ENCODE measurements at places on chromosomes 16 and 17.

GRCh38 chr16:51242296-51242994 lies 91.4 kb upstream of the SALL1 start:
- DNase-seq: no peak

DNA sequence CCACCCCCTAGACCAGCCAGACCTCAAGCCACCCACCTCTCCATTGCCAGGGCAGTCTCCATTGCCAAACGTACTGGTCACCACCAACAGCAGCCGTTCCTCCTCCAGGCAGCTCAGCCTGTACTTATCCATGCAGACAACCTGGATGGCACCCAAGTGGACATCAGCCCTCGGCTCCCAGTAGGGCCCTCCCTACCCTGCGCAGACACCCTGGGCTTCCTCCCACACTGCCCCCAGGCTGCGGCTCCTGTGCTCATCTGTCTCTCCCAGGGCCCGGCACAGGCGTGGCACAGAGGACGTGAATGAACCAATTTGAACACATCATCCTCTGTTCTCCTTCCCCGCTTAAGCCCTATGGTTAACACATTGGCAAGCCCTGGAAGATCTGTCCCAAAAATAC lies 29.5 kb downstream of the NOS2 start:
- DNase-seq: no peak

- peak; percentile 45 for DNase-seq
Observed at GRCh38 chr16:31713071-31713944, 160.3 kb upstream of the ZNF267 start.

DNA sequence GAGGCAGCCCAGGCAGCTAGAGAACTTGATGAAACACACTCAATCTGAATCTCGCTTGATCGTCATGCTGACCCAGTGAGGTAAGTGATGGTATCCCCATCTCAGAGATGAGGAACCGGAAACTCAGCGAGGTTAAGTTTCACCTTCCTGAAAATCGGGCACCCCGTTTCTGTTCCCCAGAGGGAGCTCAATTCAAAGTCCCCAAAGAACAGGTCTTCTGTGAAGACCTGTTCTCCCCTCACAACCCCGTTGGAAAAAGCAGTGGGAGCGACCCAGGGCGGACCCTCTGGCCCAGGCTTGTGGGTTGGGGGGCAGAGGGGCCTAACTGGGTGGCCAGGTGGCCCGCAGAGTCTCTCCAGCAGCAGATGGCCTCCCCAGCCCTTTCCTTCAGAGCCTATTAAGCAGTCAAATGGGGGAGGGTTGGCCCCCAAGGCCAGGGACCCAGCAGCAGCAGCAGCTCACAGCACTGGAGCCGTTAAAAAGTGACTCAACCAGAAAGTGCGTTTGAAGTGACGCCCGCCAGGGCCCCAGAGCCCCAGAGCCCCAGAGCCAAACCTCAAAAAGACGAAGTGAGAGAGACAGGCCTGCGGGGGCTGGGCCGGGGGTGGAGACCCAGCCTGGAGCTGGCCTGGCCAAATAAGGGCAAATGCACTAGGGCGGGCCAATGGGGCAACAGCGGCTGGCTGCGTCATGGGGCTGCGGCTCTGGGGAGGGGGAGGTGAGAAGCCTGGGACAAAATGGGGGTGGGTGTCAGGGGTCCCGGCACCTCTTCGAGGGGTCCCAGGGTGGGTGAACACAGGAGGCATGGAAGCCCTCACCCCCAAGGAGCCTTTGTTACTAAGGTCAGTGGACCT lies 9.2 kb upstream of the TSPOAP1 start:
- no peak for DNase-seq

- DNase-seq: no peak
Observed at GRCh38 chr17:27475981-27476895, 20.0 kb downstream of the KSR1 start.

- no peak for DNase-seq
Observed at GRCh38 chr17:1882836-1883235, 53.0 kb downstream of the RPA1 start.

DNA sequence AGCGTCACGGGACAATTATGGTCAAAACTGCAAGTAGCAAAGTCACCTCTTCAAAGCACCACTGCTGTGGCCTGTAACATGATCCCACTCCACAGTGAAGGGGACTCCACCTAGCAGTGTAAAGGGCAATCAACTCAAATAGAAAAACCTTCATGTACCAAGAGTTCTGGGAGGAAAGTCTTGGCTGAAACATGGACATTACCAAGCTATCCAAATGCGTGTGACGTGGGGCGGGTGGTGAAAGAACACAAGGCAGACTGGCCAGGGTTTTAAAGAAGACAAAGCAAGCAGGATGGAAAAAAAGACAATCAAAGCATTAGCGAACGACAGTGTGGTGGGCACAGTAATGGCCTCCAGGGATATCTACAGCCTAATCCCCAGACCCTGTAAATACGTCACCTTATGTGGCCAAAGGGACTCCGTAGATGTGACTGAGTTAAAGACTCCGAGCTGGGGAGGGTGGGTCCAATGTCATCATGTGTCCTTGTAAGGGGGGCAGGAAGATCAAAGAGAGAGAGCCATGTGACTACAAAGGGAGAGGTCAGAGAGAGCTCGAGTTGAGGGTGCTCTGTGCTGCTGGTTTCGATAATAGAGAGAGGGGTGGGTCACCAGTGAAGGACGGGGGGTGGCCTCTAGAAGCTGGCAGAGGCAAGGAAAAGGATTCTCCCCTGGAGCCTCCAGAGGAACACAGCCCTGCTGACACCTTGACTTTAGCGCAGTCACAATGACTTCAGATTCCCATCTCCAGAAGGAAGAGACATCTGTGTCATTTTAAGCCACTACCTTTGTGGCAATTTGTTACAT lies 6.0 kb downstream of the HSDL1 start:
- peak; percentile 34 for DNase-seq

GRCh38 chr16:50548125-50548908 lies at the start of gene NKD1:
Gene NKD1 (plus strand): TSS chr16:50548396. CDS start chr16:50548554, 158 bp downstream.
- DNase-seq: no peak

GRCh38 chr17:79444198-79444597 lies 166.7 kb downstream of the RBFOX3 start:
- no peak for DNase-seq

DNA sequence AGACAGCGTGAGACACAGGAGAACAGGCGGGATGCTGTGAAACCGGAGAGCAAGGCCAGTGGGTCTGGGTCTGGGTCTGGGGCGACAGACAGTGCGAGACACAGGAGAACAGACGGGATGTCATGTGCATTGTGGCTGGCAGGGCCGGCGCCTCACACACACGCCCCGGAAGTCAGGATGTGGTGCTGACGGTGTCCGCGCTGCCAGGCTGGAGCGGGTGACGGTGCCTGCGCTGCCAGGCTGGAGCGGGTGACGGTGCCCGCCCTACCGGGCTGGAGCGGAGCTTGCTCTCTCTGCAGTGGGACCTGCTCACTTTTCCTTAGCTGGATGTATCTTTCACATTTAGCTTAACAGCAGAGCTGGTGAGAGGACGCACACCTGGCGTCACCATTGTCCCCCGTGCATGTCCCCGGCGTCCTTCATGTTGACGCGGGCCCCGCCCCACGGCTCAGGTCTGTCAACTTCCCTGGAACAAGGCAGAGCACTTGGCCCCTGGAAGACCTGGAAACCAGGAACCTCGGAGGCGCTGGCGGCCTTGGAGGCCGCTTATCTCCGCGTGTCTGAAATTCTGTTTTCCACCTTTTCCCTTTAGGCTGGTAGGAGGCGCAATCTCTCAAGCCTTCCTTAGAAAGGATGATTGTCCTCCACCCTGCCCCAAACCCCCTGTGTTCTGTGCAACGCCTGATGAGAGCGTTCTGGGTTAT lies 43.0 kb upstream of the ZNF750 start:
- DNase-seq: peak; percentile 89

- no peak for DNase-seq
Observed at GRCh38 chr17:32870027-32870670, 6.8 kb downstream of the MYO1D start.

GRCh38 chr17:42107597-42108576 lies 4.6 kb downstream of the DHX58 start:
- DNase-seq: peak; percentile 90

- DNase-seq: no peak
Observed at GRCh38 chr16:23504453-23505179, 5.7 kb downstream of the GGA2 start.

DNA sequence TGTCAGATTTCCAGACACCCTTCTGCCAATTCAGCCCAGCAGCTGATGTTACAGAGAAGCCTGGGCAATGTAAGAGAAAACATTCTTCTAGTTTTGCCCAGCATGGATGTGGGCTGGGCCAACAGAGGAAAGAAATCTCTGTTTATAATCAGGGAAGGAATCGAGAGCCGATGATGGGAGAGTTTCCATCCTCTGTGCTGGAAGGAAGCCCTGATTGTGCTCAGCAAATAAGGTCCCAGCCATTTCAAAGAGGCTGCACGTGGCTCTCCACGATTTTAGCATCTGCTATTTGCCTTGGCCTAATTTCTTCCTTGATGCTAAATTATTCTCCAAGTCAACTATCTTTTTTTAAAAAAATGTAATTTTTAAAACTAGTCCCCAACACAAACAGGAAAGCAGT lies 70.0 kb downstream of the IRX6 start:
- DNase-seq: no peak

DNA sequence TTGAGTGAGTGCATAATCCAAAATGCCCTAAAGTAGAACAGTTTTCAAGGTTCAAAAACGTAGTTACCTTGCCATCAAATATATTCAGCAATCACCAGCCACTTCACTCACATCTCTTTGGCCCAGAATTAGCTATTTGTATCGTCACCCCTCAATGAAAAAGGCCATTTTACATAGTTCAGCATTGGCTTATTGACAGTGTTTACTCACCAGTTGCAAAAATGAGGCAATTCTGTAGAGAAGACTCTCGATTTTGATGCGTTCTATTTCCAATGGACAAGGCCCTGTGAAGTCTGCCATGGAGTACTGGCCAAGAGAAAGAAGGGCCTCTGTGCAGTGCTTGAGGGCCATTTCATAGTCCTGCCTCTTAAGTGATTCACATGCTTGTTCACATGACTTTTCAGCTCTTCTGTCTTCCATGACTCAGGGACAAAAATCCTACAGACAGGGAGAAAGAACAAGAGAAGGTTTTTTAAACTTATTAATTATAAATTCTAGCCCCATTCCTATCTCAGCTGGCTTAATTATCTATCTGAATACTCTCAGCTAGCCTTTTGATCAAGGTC lies 26.5 kb downstream of the HELZ start:
- no peak for DNase-seq

DNA sequence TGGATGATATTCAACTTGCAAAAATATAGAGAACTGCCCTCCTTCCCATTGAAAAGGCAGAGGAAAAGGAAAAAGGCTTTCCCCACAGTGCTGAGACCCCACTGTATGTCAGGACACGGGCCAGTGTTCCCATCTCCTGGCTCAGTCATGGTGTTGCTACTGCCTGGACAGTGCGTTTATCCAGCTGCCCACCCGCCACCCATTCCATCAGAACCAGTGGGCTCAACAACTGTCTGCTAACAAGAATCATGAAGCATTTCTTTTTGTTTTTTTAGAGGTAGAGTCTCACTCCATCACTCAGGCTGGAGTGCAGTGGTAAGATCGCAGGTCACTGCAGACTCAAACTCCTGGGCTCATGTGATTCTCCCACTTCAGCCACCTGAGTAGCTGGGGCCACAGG lies 11.3 kb downstream of the FBXO31 start:
- no peak for DNase-seq

- no peak for DNase-seq
Observed at GRCh38 chr16:15849209-15849981, 7.4 kb downstream of the MYH11 start.

DNA sequence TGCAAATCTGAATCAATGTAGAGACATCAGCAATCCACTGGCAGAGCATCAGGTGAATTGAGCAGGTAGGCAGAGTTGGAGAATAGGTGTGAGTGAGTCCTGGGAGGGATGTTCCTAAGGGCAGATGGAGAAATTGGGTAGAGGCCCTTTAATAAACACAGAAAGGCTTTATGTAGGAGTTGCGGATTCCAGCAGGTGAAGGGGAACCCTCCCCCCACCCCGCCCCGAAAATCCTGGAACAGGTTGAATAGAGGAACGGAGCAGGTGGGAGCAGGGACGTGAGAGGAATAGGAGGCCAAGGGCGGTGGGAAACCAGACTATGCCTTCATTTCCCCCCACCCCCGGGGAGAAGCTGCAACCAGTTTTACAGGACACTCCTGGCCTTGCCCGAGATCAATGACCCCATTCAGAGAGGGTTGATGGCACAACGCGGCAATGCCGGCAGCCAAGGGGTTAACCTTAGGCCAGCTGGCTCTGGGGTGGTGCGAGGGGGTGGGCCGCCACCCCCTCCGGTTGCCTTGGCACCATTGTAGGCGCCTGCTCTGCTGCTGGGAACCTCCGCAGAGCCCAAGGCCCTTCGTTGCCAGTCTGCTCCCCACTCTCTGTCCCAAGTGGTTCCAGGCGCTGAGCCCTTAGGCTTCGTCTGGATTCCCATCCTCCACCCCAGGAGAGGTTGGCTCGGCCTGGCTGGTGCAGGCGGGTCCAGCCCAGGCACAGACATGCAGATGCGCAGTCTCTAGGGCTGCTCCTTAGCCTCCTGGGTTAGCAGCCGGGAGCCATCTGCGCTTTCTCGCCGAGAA lies 814 bp upstream of the RUNDC3A start:
- DNase-seq: peak; percentile 38

DNA sequence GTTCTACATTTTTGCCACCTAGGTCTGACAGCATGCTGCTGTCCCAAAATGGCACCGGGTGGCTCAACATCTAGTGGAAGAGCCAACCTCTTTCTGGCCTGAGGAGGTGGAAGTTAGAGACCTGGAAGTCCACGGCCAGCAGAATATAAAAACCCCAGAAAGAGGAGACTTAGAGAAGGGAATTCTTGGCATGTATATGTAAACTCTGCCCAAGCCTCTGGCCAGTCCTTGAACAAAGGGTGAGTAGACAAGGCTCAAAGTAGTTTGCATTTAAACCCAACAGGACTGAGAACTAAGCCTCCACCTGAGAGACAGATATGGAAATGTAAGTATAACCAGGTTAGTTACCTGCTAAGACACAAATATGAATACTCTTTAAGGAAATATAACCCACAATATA lies 210.3 kb downstream of the GRIN2A start:
- no peak for DNase-seq

DNA sequence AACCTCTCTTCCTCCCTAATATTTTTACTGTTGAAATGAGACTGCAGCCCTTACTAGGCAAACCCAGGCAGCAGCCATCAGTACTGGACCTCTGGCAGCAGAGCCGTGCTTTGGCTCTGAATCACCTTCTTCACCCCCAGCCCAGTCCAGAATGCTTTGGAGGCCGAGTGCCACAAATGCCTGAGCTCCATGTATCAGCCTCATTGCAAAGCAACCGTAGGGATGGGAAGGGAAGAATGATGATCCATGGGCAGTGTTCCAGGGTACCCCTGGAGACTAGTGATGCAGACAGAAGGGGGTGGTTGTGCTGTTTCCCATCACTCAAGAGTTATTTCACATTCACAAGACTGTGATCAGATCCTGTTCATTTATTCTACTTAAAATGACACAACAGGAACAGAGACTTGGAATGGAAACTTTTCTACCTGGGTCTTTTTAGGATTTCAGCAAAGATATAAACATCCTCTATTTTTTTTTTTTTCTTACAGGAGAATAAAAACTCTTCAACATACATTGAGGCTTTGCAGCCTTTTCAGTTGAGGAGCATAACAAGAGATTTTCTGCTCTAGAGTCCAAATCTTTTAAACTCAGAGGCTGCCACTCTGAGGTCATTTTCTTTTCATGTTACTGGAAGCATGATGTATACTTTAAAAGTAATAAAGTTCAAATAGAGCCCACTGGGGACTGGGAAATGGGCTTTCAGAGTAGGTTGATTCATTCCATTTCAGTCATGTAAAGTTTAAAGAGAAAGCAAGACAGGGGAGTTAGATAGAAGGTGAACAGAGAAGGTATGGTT lies 138.3 kb downstream of the KCNJ2 start:
- no peak for DNase-seq

GRCh38 chr16:73093146-73094144 lies 45.5 kb upstream of the ZFHX3 start:
- no peak for DNase-seq

- no peak for DNase-seq
Observed at GRCh38 chr16:85002099-85002541, 9.2 kb downstream of the ZDHHC7 start.
